Fibroblast of the aortic adventitia (primary cell): ENCODE measurements at places on chromosomes 3 and 15. TPM values are rescaled to one million over a fixed set of nuclear protein-coding genes. Genes with fewer than 3 reads are reported as not detected.

ATP1B3 gene
- total RNA-seq, result 68.4 and 70.2 TPM in 2 replicates

IFT57 gene
- 47.6 and 199 TPM in 2 replicates for total RNA-seq

ABHD6 gene
- total RNA-seq, result 5.5 and 14.0 TPM in 2 replicates

ISLR gene
- total RNA-seq, result 163 and 243 TPM in 2 replicates

C3orf22 gene
- total RNA-seq, result not detected in 2 replicates

BFSP2 gene
- not detected in 2 replicates for total RNA-seq

IL16 gene
- 0.65 and 1.4 TPM in 2 replicates for total RNA-seq
